T-cell (primary cell): ENCODE measurements at places on chromosomes 7 and 10.

GRCh38 chr7:83359108-83359507 is 196.4 kb upstream of the PCLO start:
- DNase-seq = no peak

- no peak for DNase-seq
Observed at GRCh38 chr7:82056282-82056681, 286.4 kb upstream of the HGF start.

DNA sequence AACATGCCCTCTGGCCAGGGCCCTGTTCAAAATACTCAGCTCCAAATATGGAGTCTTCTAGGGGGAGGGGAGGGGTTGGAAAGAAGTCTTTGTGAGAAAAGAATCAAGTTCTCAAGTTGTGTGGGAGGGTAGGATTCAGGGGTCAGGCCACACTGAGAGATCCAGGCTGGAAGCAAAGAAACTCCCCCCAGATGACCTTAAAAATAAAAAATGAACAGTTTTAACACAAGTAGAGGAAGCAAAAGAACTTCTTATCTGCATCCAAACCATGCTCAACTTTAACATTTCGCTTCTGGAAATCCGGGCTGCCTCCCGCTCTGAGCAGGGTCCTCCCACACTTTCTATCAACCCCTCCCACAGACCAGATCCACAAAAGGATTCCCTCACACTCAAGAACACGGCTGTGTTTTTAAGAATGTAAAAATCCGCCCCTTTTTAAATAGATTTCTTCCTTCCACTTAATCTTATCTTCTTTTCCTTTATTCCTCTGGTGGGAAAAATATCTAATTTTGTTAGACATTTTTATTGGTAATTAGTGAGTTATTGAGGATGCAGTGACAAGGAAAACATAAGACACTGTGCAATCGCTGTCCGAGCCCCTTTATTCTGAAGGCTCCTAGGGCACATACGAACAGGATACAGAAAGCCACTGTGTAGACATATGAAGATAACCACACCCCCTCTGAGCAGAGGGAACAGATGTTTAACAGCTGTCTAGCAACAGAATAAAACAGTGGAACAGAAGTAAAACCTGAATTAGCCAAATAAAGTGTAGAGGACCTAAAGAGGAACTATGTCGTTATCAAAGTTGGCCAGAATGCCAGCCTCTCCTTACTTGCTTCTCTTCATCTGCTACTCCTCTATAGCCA is 43.8 kb downstream of the CYTH3 start:
- no peak for DNase-seq

DNA sequence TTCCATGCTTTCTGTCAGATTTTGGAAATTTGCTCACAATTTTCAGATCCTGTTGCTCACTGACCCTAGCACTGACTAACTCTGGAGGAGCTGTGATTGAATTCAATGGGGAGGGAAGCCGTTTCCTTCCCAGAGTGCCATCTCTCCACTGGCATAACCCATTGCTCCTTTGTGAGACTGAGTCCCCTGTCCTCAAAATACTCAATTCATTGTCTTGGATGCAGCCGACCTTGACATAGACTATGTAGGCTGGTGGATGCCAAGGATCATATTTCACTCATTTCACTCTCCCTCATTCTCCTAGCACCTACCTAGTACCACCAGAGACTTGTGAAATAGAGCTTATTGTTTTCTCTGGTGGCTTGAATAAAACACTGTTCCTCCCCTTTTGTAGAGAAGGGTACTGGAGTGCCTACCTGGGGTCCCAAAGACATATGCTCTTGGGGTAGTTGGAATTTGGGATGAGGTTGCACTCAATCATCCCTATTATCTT is 511.3 kb upstream of the ZMIZ1 start:
- DNase-seq = no peak

DNA sequence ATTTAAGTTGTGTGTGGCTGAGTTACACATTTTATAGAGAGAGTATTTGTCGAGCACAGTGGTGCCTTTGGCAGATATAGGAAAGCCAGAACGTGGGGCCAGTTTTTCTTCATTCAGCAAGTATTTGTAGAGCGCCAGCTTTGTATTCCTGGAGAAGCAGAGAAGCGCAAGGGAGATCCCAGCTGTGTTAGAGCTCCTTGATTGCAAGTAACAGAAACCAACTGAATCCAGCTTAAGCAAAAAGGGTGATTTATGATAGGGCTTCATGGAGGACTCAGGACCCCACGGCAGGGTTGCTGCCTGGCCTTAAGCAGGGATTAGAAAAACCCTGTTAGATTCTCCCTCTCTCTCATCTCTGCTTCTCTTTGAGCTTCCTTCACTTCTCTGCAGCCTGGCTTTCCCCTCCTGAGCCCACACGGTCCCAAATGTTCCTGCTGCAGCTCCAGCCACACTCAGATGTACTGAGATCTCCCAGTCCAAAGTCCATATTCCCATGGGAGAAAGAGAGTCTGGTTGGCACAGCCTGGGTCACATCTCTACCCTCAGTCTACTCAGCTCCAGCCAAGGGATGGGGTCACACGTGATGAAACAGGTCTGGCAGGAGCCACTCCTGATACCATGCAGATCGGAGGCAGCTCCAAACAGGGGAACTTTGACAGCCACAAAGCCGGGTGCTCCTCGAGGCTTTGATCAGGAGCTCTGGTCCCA is 16.7 kb downstream of the UBTD1 start:
- no peak for DNase-seq

DNA sequence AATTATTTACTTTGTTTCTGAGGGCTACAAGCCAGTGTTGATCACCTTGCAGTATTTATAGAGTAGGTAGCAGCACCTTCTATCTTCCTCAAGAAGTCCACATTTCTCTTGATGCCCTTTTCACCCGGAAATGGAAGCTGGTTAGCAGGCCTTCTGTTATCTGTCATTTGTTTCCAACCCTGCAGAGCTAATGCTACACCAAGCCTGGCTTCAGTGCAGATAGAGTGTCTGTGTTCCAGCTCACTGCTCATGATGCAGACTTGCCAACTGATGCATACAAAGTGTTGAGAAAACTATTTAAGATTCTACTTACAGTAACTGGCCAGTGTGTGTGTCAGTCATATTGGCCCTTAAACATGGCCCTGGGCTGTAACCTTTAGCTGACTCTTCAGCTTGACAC is 301.0 kb downstream of the LHFPL3 start:
- DNase-seq = no peak

DNA sequence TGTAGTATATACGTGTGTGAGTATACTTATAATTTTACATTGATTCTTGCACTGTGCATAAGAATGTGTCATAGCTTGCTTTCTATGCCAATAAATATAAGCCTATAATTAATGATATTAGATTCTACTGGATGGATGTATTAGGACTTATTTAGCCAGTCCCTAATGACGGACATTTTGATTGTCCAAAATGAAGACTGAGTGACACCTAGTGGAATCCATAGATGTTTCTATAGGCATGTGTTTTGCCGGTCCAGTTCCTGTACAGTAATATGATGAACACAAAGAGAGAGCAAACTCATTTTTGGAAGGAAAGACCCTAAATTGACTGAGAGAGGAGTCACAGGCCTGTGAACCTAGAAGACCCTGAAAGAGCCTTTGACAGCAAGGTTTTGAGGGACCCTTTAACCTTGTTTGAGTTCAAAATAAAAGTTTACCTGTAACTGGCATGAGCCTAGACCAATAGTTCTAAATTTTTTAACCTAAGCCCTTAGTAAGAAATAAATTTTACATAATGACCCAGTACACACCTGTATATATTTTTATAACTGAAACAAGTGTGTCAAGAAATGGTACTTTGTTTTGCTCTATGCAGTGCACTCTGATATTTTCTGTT is 42.4 kb upstream of the AGBL3 start:
- no peak for DNase-seq

GRCh38 chr7:135710417-135711138 is 17.4 kb downstream of the SLC13A4 start:
- no peak for DNase-seq

DNA sequence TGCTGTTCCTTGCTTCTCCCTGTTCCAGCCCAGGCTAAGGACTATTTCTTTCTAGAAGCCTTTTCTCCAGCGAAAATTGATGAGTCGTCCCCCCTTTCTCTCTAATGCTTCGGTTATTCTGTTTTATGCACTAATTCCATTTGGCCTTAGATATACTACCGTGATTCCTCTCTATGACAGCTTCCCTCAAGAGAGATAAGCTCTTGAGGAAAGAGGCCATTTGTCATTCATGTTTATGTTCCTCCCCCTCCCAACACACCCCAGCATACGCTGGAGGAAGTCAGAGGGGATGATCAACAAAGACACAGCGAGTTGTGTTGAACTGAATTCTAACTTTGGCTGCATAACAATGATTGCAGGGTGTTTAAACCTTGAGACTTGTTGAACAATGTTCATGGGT is 198.8 kb downstream of the BMPER start:
- DNase-seq = no peak

- DNase-seq = no peak
Observed at GRCh38 chr10:5654218-5654755, 12.1 kb downstream of the ASB13 start.

GRCh38 chr7:12737373-12737772 is 49.9 kb downstream of the ARL4A start:
- DNase-seq = no peak

DNA sequence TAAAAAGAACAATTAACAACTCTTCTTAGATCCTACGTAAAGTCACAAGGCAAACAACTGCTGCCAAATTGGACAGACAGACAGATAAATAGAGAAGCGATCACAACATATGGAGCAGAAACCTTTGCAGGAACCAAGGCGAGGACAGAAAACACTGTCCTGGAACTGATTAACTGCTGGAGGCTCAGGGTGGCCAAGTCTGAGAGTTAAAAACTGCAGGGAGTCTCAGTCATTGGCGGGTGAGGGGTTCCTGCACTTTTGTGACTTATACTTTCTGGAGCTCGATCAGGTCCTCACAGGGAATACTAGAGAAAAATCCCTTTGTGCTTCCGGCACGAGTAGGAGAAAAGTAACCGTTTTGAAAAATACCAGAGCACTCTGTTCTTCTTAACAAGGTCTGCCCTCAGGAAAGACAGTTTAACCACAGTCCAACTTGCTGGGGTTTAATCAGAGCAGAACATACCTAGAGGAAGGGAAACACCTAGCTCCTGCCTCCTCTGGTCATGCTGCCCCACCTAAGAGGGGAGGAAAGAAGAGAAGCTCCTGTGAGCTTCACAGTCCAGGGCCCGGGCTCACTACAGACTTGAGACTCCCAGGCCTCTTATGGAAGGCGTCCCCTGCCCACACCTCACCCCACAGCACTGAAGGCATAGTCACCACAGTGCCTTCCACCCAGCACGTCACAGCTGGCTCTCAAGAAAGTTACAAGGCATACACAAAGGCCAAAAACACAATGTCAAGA is 74.9 kb downstream of the LARP4B start:
- no peak for DNase-seq

GRCh38 chr10:110772454-110773025 is 99.2 kb upstream of the PDCD4 start:
- DNase-seq = no peak

- no peak for DNase-seq
Observed at GRCh38 chr7:143519411-143520131, 41.9 kb downstream of the TAS2R41 start.

- DNase-seq = no peak
Observed at GRCh38 chr7:121744877-121745276, 128.1 kb upstream of the PTPRZ1 start.

DNA sequence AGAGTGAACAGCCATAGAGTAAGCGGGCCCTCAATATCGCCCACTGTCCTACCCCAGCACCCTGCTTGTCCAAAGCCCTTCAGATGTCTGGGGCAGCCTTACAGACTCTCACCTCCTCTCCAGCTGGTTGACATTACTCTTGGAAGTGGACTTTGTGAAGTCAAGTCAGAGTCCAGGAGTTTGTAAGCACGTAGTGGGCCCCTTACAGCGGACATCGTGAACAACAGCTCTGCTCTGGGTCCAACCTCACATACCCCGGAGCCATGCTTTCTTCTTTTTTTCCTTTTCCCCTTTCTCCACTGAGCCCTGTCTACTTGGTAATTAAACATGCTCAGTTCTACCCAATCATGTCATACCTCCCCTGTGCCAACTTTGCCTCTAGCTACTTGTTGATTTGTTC is 17.5 kb downstream of the HNRNPF start:
- no peak for DNase-seq

DNA sequence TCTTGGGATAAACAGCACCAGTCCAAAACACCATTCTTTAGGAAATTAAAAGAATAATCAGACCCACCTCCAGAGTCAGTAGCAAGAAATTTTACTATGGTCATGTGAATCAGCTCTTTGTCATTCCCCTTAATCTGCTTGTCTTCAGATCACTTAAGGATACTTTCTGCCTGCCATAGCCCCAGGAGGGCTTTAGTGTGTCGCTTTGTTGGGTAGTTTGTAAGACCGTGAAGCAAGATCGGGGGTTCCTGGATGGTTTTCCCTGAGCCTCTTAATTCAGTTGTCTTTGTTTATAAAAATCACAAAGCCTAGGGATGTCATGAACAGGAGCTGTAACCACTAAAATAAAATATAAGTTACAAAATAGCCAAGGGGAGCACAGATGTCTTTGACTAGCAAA is 223.6 kb downstream of the RELN start:
- no peak for DNase-seq

GRCh38 chr10:96369890-96370583 is 11.2 kb upstream of the OPALIN start:
- no peak for DNase-seq

GRCh38 chr10:5413012-5413938 is 918 bp downstream of the NET1 start:
- DNase-seq = no peak
